NCI-H1930 (cell line): ENCODE measurements at places on chromosomes 1 and 21.
A peak's percentile ranks its signal among the peaks of the same experiment; 100 is the strongest.

GRCh38 chr1:155075535-155075934 is 3.1 kb upstream of the EFNA3 start:
- no peak for DNase-seq

DNA sequence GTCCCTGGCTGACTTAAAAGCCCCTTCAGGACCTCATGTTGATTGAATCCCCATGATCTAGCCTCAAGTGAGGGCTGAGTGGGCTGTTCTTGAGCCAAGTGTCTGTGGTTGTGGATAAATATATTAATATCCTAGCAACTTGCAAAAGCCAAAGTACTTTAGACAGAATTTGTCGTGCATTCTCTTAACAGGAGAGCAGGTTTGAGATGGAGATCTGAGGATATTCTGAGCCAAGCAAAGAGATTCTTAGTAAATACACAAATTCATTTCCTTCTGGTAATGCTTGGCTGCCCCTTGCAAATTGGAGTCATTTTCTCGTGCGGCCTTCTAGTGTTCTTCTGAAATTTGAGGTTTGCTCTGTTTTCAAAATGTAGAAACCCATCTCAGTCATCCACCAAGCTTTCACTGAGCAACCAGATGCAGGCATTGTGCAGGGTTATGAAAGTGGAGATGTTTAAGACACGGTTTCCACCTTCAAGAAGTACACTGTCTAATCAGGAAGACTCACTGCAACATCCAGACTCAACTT is 242.1 kb upstream of the JUN start:
- DNase-seq, result no peak

GRCh38 chr1:43220905-43221778 is 48.6 kb upstream of the TMEM125 start:
- DNase-seq, result no peak

DNA sequence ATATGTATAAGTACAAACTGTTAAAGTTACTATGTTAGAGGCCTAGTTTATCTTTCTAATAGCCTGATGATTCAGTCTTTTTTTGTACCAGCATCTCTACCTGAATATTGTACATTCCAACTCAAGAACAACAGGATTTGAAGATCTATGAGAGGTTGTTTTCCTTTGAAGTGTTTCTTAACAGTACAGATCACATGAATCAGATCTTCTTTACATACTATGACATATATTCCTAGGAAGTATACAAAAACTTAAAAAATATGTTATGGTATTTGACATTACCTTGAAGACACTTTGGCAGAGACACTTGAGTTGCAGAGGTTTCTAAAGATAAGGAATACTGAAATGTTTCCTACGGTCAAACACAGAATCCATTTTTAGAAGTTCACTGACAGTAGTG is 1280.9 kb downstream of the KCNT2 start:
- no peak for DNase-seq

GRCh38 chr1:178037510-178038253 is 56.2 kb upstream of the RASAL2 start:
- no peak for DNase-seq

DNA sequence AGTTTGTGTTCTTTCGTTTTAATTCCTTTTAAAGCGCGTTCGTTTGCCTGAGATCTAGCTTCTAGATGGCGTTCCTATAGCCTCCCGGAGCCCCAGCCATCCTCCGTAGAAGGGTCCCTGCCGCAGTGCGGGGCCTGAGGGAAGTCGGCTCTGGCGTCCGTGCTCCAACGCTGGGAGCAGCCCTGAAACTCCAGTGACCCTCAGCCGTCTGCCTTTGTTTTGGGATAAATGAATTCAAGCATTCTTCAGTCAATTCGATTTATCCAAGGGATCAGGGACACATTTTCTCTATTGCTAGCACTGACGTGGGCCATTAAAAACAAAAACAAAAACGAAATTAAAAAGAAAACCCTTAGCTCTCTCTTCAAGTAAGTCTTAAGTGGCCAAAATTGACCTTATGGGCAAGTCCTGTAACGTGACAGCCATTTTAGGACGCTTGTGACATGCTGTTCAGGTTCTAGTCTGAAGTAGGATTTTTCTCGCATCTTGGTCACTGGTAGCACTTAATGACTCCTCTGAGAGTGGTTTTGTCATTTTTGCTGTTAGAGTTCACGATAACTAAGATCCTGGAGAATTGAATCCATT is 742 bp upstream of the HSPA13 start:
- DNase-seq, result no peak

DNA sequence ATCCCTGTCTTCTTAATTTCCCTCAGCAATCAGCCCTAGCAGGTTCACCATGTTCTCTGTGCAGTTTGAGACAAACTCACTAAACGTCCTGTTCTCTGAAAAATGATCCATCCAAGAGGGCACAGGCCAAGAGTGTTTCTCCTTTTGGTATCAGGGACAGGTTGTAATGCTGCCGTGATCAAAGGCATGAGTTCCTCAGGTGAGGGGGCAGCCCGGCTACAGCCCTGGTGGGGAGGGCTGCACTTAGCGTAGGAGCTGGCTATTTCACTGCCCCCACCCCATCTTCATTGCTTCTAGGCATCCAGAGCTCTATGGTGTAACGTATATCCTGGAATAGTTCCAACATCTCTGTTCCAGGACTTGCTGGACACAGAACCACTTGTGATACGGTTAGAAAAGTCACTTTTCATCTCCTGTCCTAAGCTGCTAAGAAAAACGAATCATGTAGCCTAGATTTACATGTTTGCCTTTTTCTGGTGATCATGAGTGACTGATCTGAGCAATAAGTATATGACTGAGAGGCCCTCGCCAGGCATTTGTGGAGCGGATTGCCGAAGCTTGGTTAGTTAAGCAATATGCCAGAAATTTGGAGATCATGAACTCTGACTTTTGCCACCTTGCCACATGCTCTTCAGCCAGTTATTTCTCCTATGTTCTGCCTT is 41.1 kb upstream of the SRP9 start:
- DNase-seq, result no peak

GRCh38 chr1:89810880-89811279 is 10.0 kb upstream of the LRRC8D start:
- no peak for DNase-seq

DNA sequence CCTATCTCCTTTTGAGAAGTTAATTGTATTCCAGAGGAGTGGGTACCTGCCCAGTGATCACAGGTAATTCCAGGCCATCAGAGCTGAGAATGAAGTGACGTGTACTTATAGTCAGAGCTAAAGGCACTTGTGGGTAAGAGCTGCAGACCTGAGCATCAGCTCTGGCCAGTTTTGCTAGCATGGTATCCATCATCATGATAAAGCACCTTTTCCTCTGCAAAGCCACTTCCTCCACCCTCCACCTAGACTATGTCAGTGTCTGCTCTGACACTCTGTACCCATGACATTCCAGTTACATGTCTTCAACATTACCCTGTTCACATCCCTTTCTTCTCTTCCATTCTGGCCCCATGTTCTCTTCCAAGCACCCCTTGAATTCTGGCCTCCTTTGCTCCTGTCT is 157.3 kb downstream of the GRIK3 start:
- DNase-seq, result no peak

DNA sequence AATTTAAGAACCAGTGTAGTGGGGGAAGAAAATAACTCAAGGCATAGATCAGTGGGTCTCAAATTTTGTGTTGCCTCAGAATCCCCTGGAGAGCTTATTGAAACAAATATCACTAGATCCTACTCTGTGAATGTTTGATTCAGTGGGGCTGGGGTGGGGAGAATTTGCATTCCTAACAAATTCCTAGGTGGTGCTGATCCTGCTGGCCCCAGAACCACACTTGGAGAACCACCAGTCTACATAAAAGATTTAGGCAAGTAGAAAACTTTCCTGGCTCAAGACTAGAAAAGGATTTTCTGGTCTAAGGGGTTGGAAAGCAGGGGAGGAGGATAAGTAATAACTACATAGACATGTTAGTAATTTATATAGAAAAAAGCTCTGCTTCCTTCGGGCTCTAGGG is 34.1 kb upstream of the C1orf21 start:
- DNase-seq, result no peak

DNA sequence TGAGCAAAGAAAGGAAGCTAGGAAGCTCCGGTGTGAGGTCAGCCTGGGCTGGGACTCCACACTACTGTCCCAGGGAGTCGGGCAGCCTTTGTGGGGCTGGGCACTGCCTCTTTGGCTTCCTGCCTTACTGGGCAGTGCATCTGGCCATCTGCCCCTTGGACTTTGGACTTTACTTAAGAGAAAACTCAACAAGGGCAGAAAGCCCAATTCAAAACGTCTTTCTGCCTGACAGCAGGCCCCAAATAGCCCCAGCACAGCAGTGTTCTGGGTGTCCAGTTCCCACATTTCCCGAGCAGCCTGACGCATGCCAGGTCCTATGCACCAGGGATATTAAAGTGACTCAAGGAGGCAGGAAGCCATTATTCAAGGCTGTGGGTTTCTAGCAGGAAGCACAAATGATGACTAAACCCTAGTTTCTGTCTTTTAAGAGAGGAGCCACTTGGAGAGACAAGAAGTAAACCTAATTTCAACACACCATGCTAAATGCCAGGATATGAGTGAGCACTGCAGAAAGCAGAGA is 37.9 kb upstream of the EDEM3 start:
- DNase-seq, result no peak

GRCh38 chr21:38993561-38993960 is 187.8 kb downstream of the ETS2 start:
- no peak for DNase-seq

GRCh38 chr1:18234790-18235242 is 127.2 kb downstream of the IGSF21 start:
- DNase-seq, result peak; percentile 64
